ENCODE measurements at places on chromosomes 12 and 14. TPM values are rescaled to one million over a fixed set of nuclear protein-coding genes. Genes with fewer than 3 reads are reported as not detected.

DNA sequence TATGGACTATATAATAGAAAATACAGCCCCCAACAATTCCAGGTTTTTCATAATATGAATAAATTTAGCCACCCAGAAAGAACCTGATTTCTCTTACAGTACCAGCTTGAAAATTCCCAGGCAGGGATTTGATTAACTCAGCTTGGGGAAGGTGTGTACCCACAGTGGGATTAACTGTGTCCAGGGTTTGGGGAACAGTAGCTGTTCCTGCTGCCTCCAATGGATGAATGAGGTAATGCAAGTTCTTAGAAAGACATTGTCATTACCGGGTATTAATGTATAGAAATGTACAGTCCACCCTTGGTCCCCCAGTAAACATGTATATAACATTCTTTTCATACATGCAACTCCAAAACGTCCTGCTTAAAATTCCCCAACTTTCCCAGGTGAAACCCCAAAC lies 115.6 kb downstream of the LRIG3 start:
- no peak for DNase-seq

GRCh38 chr14:98103705-98104104 lies 1168.3 kb downstream of the BCL11B start:
- DNase-seq, result no peak

DNA sequence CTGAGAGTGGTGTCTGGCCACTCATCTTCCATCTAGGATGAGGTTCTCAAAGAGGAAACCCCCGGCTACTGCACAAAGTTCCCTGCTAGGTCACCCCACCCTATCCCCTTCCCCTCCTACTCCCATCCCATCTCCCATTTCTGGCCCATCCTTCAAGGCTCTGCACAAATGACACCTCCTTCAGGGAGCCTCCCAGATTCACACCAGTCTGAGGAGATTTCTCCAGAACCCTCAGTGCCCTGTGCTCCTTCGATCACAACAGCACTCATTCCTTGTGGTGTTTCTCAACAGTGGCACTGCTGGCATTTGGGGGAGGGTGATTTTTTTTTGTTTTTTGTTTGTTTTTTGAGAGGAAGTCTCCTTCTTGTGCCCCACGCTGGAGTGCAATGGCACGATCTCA lies 2.9 kb downstream of the CAMKK2 start:
- DNase-seq, result no peak

GRCh38 chr14:39158222-39158858 lies 11.8 kb downstream of the TRAPPC6B start:
- no peak for DNase-seq

DNA sequence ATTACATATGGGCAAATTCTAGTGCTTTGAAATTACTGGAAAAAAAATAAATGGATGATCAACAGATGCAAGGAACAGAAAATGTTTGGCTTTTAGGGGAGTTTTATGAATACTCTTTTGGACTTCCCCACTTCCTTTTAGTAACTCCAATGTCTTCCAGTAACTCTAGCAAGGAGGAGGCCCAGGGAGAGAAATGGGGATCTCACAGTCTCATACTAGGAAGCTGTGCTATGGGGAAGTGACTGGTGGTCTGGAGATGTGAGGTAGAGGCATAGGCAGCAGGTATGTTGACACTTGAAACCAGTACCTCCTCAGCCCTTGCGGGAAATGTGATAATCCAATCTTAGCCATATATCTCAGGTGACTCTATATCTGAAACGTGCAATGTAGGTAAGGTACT lies 68.1 kb downstream of the CRADD start:
- DNase-seq, result no peak

Gene EPYC
- total RNA-seq, result not detected

Gene FLRT2
- 20.5 TPM for total RNA-seq

Gene ANO2
- total RNA-seq, result 2.5 TPM
